ENCODE measurements at places on chromosomes 16 and 17.

- no peak for DNase-seq
These were observed 147.0 kb downstream of the ENGASE start for GRCh38 chr17:79221597-79221996.

DNA sequence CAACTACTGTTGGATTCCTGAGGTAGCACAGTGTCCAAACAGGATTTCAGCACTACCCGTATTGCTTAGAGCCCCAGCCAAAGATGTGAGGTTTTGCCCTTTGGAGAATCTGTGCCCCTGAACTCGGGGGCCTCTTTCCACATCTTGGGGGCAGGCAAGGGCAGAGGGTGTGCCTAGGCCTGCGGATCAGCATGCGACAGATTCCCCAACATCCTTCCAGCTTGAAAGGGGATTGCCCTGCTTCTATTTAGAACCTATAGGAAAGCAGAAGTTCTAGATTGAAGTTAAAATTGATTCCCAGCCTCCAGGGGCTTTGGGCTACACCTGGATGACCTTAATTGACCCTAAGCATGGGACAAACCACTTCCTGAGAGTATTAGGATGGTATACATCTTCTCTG is 19.6 kb downstream of the NOD2 start:
- no peak for DNase-seq

DNA sequence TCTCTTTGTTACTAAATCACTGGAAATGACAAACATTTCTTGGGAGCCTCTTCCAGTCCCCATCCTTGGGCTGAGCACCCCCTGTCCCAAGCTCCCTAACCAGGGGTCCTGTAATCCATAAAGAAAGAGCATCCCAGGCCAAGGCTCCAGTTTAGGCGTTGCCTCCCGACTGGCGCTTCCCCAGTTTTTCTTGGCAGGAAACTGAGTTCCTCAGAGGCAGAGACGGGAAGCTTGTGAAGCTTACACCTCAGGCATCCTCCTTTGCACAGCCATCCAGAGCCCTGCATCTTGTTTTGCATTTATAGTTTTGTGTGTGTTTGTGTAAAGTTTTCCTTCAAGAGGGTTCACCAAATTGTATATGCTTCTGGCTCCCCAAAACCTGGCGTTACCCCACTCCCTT is 7.1 kb downstream of the COPZ2 start:
- no peak for DNase-seq

GRCh38 chr17:59837308-59838051 is 55.3 kb downstream of the TUBD1 start:
- no peak for DNase-seq

- DNase-seq: peak; percentile 1
These were observed 878 bp downstream of the TAOK1 start for GRCh38 chr17:29390851-29391631.

- no peak for DNase-seq
These were observed 25.8 kb upstream of the GINS3 start for GRCh38 chr16:58366247-58367031.

DNA sequence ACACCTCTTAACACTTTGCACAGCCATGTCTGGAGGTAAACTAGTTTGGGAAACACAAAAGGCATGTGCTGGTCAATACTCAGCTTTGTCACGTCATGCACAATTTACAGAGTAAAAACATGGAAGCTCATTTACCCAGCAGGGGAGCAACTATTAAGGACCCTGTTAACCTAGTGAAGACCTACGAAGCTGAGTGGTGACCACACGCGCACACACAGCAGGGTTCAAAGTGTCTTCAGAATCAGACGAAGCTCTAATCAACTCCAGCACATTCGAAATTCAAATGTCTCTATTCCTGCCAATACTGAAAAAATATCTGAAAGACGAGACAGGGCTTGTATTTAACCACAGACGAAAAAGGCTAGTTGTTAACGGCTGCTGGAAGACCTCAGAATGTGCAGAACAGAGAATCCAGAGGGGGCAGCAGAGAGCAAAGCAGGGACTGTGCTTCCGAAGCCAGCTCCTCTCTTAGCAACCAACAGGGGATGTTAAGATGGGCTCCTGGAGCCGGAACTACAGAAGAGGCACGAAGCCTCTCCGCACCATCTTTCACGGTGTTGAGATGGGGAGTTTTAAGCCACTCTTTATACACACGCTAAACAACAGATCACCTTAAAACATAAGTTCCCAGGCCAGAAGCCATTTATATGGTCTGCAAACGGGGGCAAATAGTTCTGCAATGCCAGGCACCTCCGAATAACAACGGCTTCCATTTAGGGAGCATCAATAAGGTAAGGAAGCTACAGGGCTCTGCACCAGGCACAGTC is 45.7 kb downstream of the CMTM4 start:
- DNase-seq: peak; percentile 60

DNA sequence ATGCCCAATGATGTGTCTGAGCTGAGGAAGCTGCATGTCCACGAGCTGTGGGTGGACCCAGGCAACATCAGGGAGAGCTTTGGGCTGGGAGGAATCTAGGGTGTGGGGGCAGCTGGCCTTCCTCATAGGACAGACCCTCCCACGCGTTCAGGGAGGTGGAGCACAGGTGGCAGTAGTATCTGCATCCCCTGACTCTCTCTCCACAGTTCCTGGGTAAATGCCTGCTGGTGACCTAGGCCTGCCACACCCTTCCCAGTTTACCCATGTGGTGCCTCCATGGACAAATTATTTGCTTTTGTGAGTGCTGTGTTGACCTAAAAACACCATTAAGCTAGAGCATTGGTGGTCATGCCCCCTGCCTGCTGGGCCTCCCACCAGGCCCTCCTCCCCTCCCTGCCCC is 3.2 kb downstream of the HBM start:
- DNase-seq: no peak

DNA sequence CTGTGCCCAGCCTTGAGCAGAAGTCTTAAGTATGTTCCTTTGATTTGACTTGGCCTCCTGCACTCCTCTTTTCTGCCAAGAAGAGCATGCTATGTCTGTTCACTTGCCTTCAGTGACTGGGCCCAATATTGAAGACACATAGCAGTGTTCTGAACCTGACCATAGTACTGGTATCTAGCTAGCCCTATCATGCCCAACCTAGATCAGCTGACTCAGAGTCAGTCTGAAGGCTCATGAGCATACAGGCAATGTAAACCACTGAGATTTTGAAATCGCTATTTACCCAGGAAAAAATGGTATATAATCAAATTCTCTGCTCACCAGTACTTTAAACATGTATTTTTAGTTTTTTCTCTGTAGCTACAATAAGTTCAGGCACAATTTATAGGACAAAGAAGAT is 129.4 kb downstream of the TANC2 start:
- no peak for DNase-seq

GRCh38 chr17:39934324-39934723 is 6.8 kb downstream of the LRRC3C start:
- no peak for DNase-seq

DNA sequence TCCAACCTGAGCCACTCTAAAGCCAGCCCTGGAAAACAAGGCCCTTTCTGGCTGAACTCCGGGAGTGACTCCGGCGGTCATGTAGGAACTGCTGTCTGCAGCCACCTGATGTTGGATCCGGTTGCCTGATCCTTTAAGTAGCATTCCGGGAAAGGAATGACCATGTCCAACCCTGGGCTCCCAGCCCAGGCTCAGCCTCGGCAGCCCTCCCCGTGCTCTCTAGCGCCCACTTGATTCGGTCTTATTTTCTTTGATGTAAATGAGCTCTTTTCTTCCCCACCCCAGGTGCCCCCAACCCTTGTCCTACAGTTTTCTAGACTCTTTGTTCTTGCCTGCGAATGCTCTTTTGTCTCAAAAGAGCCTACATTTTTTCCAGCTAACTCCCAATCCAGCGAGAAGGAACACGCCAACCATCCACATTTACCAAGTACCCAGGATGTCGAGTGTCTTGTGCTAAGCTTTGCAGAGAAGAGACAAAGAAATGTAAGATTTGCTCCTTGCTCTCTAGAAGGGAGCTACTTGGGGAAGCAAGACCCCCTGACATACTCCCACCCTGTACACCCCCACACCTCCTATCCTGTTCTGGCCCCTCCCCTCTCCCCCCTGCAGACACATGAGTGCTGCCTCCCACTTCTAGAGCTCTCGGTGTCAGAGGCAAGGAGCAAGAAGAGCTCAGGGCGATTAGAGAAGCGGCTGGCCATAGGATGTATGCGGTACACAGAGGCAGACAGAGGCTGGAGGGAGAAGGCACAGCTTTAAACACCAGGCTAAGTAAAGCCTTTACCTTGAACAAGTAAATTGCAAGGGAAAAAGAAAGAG is 53.8 kb downstream of the COG7 start:
- no peak for DNase-seq

DNA sequence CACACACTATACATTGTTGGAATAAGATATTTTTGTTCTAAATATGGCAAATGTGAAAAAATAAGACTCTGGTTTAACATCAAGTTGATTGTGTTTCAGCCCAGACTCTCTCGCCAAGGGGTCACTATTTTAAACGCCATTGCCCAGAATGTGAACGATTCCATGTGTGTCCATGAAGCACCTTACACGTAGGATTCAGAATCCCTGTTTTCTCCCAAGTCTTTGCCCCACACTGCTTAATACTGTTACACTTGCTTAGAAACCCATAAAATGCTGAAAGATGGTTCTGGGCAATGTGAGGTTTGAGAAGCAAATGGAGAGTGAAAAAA is 7.7 kb downstream of the HS3ST3B1 start:
- DNase-seq: no peak

DNA sequence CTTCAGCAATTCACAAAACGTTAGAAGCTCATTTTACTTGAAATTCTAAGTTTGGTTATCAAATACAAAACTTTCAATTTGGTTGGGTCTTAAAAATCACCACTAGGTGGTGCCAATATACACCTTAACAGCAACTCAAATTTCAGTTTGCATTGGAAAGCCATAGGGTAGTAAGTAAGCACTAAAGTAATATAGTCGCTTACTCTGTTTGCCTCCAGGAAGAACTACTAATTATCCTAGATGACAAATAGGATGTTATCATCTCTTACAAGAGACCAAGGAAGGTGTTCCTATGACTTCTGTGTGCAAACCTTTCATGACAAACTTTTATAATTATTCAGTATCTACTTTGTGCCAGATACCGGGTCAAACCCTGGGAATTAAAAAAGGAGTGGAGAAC is 93.3 kb downstream of the MYO1D start:
- no peak for DNase-seq

GRCh38 chr17:36727577-36727976 is 126.2 kb downstream of the MRM1 start:
- no peak for DNase-seq

DNA sequence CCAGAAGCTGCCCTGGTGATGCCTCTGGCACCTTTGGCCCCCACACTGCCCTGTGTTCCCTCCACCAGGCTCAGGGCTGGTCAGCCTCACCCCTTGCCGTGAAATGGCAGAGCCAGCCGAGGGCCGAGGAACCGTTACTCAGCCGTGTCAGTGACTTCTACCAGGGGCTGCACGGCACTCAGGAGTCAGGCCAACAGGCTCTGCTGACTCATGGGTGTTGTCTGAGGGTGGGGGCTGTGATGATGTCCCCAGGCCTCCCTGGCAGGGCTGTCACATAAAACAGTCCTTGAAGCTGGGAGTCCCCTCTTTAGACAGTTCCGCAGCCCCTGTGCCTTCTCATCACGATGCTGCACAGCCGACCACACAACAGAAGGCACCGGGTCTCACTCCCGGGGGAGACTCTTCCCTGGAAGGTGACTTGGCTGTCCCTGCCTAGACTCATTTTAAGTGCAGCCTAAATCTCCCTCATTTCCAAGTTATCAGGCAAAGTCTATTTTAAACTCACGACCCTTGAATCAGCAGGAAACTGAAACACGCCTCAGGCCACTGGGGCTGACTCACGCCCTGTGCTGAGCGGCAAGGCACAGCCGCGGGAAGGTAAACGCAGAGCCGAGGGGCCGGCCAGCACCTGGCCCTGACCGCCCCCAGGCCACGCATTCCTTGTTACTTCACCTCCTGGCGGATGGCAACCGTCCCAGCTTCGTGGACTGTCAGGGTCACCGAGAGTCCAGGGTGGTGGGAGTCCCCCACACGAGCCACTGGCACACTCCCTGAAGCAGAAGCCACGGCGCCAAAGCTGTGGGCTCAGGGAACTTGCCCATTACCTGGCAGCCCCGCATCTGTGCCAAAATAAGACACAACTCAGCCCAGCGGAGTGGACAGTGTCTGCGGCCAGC is 102.6 kb downstream of the ZNF778 start:
- no peak for DNase-seq

GRCh38 chr17:78256707-78257591 is 25.5 kb downstream of the TMEM235 start:
- no peak for DNase-seq

GRCh38 chr16:29302976-29303375 is 103.5 kb downstream of the NPIPB11 start:
- no peak for DNase-seq

DNA sequence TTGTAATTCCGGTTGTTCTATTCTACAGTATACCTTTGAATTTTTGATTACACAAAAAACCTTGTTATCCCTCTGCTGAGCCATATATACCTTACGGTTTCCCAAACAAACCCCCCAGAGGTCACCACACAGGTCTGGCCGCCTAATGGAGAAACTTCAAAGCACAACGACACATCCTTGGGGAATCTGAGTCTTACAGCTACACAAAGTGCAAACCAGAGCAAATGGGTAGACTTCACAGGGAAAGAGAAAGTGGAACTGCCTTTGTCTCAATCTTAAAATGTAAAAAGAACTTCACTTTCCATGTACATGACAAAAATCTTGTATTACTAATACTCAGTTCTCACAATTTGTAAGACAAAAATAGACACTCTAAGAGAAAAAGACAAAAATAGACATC is 2.7 kb downstream of the FBXO31 start:
- DNase-seq: no peak

DNA sequence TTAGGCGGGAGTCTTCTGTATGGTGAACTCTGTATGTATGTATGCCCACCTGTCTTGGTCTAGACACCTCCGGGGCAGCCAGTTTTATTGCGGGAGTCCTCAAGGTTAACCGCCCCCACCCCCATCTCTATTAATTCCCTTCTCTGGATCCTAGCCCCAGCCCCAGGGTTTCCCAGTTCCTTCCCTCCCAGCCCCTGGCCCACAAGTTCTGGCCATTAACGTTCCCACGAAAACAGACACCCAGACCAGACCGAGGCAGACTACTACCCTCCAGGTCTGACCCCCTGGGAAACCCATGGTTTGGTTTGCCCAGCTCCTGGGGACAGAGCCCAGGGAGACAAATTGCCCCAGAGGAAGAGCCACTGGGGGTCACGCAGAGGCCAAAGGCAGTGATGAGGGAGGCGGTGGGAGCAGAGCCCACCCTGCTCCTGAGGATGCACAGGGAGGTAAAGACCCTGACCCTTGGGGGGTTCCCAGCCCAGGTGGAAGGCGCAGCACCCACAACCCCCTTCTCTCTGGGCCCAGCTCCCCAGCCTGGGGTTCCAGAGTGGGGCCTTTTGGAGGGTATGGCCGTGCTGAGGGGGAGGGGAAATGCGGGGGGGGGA is 8.5 kb downstream of the TBKBP1 start:
- DNase-seq: no peak
